ENCODE measurements at places on chromosomes 7 and 10. TPM values are rescaled to one million over a fixed set of nuclear protein-coding genes. Genes with fewer than 3 reads are reported as not detected.
A peak's percentile ranks its signal among the peaks of the same experiment; 100 is the strongest.

- no peak for DNase-seq
Measured at GRCh38 chr7:153832160-153832559, 220.0 kb upstream of the DPP6 start.

DNA sequence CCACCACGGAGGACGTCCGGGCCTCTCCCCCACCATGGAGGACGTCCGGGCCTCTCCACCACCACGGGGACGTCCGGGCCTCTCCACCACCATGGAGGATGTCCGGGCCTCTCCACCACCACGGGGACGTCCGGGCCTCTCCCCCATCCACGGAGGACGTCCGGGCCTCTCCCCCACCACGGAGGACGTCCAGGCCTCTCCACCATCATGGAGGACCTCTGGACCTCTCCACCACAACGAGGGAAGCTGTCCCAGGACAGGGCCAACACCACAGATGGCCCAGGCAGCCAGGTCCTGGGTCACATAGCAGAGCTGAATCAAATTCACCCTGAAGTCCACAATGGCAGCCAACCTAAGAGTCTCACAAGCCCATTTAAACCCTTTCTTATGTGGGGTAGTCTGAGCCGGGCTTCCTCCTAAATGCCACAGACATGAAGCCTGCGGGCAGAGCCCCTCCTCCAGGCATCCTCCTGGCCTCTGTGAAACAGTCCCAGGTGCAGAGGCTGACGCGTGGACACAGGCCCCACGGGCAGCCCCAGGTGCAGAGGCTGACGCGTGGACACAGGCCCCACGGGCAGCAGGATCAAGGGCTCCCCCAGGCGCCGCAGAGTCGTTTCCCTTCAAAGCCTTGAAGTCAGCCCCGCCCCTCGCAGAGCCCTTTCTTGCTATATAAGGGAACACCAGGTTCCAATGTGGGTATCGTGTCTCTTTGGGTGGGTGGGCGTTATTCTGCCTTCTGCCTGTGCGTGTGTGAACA lies 47.0 kb downstream of the FOXL3 start:
- DNase-seq = no peak

GRCh38 chr7:40883826-40884225 lies 749.0 kb downstream of the SUGCT start:
- DNase-seq = no peak

MBLAC1 gene
- 1.5 TPM for polyA plus RNA-seq

DNA sequence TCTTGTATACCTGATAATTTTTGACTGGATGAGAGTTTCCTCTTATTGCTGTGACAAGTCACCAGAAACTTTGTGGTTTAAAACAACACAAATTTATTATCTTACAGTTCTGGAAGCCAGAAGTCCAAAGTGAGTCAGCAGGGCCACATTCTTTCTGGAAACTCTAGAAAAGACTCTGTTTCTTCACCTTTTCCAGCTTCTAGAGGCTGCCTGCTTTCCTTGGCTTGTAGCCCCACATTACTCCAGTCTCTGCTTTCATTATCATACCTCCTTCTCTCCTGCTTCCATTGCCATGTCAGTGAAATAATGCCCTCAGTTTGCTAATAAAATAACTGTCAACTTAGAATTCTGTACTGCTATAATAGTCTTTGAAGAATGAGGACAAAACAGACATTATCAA lies 65.3 kb downstream of the VCL start:
- no peak for DNase-seq

DNA sequence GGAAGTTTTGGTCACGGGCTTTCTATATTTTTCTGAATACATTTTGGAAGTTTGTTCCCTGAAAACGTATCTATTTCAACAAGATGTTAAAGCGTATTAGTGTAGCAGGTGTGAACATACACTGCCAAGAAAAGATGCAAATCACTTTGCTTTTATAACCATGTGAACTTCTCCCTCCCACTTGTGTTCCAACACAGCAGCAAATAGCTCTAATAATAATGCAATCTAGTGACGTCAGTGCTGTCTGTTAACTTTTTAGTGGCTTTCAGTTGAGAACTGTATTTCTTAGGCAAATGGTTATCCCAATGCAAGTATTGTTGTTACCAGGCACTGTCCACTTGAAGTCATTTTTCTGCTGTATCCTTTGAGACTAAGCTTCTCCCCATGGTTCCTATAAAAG lies 188.4 kb upstream of the IGFBP3 start:
- DNase-seq = no peak

DNA sequence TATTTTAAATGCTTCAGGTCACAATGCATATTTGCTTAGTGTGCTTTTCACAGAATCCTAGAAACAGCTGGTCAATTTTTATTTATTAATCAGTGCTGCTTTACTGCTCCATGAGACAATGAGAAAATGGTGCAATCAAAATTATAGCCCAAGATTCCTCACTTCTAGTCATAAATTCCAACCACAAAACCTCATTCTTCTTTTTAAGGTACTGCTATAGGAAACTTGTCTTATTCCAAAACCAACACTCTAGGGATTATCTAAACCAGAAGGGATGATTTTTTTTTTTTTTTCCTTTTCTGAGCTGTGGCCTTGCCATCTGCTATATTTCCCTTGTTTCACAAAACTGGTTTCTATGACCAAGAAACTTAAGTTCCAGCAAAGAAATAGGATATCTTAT lies 64.0 kb upstream of the SEMA3A start:
- no peak for DNase-seq

- DNase-seq = no peak
Measured at GRCh38 chr7:38306914-38307313, 33.5 kb upstream of the TARP start.

DNA sequence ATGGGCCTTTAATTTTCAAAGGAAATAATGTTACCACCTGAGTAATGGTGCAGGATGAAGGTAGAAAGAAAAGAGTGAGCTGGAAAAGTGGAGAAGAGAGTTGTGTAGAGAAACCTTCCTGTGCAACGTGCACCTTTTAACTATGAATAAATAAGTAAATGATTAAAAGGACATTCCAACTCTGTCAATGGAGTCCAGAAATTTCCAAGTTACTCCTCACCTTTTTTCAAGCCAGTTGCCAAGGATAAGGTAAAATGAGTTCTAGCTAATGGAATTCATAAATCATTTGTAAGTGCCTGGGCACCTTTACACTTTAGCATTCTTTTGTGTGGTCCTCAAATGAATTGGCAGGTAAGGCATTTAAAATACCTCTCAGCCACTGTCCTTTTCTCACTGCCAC lies 549.4 kb upstream of the NRP1 start:
- no peak for DNase-seq

DNA sequence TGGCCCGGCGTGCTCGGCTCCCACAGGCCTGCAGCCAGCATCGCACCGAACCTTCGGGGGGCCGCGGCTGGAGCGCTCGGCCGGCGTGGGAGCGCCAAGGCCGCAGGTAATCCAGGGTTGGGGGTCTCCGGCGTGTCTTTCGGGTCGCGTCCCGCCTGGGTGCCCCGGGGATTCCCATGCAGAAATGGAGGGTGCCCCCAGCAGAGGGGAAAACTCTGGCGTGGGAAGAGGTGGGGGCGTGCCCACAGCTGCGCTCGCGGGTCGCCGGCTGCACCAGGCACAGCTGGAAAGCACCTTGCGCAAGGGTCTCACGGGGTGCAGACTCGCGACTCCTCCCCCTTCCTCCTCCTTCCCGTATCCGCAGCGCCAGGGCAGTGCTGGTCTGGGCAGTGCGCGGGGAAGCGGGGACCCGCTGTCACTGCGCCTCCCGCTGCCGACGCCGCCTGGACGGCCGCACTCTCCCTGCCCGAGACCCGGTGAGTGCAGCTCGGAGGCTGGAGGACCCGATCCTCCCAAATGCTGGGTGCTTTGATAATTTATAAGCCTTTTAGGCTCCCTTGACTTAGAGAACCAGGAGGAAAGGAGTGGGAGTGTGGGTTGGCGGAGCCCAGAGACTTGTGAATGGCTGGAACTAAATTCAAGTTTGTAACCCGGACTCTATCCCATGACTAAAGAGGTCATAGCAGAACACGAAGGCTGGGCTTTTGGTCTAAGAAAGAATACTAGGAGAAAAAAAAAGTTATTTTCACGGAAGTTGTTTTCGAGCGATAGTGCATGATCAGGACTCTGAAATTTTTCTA lies 489 bp downstream of the MAP3K8 start:
- DNase-seq = peak; percentile 82

- DNase-seq = no peak
Measured at GRCh38 chr7:153065051-153065450, 305.5 kb downstream of the ACTR3B start.

- DNase-seq = no peak
Measured at GRCh38 chr7:20279979-20280378, 50.7 kb upstream of the ITGB8 start.

GRCh38 chr10:2464483-2464882 lies 602.9 kb upstream of the PFKP start:
- no peak for DNase-seq

- DNase-seq = no peak
Measured at GRCh38 chr7:65927489-65928448, 54.2 kb downstream of the GUSB start.

BHLHA15 gene
- 0.37 TPM for polyA plus RNA-seq

GRCh38 chr10:75117995-75118394 lies 6.5 kb downstream of the SAMD8 start:
- DNase-seq = peak; percentile 51

SVIL gene
- 265 TPM for polyA plus RNA-seq

DNA sequence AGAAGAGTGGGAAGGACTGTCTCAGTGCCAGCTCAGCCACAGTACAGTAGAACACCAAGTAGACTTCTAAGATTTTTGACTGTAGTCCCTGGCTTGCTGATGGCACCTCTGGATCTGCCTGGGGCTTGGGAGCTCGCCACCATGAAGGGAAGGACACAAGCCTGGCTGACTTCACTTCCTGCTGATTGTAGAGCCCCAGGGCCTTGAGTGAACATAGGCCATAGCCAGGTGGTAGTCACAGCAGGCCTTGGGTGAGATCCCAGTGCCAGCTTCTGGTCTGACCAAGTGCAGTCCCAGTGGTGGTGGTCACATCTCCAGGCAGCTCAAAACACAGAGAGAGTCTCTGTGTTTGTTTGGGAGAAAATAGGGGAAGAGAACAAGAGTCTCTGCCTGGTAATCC lies 57.6 kb upstream of the HBP1 start:
- DNase-seq = no peak

EIF5AL1 gene
- 1.6 TPM for polyA plus RNA-seq

DNA sequence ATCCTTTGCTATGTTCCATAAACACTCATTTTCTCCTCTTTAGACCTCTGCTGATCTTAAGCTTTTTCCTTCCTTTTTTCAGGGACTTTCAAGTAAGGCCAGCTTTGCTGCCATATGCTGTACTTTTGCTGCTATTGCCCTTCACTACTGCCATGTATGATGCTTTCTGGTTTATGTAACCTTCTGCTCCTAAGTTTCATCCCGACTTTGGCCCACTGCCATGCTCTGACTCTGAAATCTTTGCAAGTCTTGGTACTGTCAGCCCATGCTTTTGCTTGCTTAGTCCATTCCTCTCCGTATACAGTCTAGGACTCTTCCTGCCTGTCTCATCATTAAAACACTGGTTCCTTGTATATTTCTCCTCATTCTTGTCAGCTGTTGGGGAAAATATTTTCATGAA lies 152.4 kb downstream of the RNF133 start:
- DNase-seq = no peak

GRCh38 chr7:122082670-122083069 lies 61.4 kb downstream of the AASS start:
- DNase-seq = no peak

GRCh38 chr10:130725474-130725970 lies 586.0 kb downstream of the TCERG1L start:
- DNase-seq = no peak

SLIT1 gene
- polyA plus RNA-seq = 1.3 TPM

- no peak for DNase-seq
Measured at GRCh38 chr7:50359258-50359994, 54.9 kb downstream of the IKZF1 start.

SPDYE1 gene
- 2.3 TPM for polyA plus RNA-seq

CDC123 gene
- polyA plus RNA-seq = 80.7 TPM

AZGP1 gene
- polyA plus RNA-seq = 1.2 TPM

DNA sequence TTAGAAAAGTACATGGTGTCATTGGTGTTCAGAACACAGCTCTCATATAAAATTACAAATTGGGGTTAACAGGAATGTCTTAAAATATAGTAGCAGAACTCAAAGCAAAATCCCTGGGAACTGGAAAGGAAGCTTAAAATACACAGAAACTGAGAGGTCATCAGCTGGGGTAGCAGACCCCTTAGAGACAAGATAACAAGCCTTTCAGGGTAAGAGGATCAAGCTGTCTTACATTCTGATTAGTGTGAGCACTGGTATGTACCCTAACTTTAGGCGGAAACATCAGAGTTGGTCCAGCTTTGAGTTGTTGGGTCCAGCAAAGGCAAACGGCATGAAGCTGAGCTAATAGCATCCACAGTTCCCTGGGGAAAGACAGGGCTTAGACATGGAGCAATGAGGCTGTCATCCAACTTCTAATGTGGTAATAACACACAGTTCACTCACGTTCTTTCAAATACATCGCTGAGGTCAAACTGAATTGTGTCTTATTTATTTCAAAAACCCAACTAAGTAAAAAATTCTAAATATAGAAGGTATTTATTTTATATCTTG lies 32.6 kb downstream of the ARHGAP21 start:
- no peak for DNase-seq

- DNase-seq = no peak
Measured at GRCh38 chr7:101238226-101239182, 902 bp upstream of the CLDN15 start.

NEURL1 gene
- 40.7 TPM for polyA plus RNA-seq

- no peak for DNase-seq
Measured at GRCh38 chr7:19080093-19080492, 37.3 kb downstream of the TWIST1 start.

GUSB gene
- 41.2 TPM for polyA plus RNA-seq

DNA sequence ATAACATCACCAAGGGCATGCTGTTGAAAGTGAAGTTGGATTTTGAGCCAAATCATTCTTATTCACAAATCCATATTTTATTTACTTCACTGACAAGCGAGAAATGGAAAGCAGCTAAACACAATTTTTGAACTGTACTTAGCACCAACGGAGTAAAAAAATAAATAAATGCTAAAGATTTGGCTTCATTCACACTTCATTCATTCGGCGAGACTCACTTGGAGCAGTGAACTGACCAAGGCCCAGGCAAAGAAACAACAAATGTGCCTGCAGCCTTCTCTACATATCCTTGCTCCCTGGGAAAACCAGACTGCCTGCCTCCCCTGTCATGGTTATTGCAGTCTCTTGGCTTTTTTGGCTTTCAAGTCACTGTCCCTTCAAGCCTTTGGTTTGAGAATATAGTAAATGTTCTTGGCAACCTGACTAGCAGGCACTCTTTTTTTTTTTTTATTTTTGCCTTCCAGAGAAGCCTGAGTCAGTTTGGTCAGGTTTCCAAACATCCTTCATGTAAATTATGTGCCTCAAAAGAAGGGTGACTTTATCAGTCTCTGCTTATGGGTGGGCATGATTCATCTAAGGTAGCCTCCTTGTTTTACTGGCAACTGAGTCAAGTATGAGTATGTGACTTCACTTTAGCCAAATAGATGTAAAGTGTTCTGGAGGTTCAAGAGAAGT lies 177.6 kb upstream of the MEOX2 start:
- DNase-seq = no peak

- no peak for DNase-seq
Measured at GRCh38 chr10:82908096-82908495, 1033.1 kb downstream of the NRG3 start.

DNA sequence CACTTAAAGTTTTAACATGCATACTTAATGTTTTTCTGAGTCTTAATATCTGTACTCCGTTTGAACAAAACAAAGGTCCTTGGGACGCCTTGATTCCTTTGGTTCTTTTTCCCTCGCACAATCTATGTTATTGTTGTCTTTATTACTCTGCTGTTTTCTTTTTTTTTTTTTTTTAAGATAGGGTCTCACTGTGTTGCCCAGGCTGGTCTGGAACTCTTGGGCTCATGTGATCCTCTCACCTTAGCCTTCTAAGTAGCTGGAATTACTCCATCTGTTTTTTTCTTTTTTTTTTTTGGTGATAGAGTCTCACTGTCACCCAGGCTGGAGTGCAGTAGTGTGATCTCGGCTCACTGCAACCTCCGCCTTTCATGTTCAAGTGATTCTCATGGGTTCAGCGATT lies 13.2 kb downstream of the MLLT10 start:
- no peak for DNase-seq
